HCEC 1CT (cell line): ENCODE measurements at places on chromosomes 16 and 17.

GRCh38 chr16:25419681-25420080 lies 162.0 kb upstream of the ZKSCAN2 start:
- no peak for DNase-seq

- no peak for DNase-seq
Measured at GRCh38 chr16:57635266-57636097, 7.1 kb downstream of the ADGRG1 start.

GRCh38 chr16:66950971-66951790 lies 9.9 kb upstream of the CES3 start:
- DNase-seq, result no peak

GRCh38 chr16:84082835-84083569 lies 33.7 kb downstream of the MBTPS1 start:
- no peak for DNase-seq

- no peak for DNase-seq
Measured at GRCh38 chr17:34885076-34885475, 76.2 kb downstream of the CCT6B start.

GRCh38 chr16:67283039-67283825 lies 3.9 kb downstream of the PLEKHG4 start:
- peak; percentile 38 for DNase-seq

GRCh38 chr16:80554033-80554432 lies 13.2 kb downstream of the DYNLRB2 start:
- no peak for DNase-seq

GRCh38 chr17:78259192-78259554 lies 27.7 kb downstream of the TMEM235 start:
- no peak for DNase-seq

DNA sequence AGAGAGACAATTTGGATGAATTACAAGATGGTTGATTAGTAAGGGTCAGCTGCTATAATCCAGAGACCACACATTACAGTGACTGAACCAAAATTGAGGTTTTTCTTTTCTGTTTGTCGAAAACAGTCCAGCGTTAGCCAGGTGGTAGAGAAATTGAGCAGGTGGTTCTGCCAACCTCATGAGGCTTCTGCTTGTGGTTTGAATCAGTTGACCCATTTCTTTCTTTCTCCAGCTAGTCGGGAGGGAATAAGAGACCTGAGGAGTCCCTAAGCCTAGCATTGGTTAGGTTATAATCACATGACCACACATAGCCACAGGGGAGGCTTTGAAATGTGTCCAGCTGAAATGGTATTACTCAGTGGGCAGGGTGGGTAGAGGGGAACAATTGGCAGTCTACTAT lies 504.6 kb downstream of the HS3ST4 start:
- DNase-seq, result no peak

GRCh38 chr17:41648411-41649195 lies 24.2 kb upstream of the KRT17 start:
- peak; percentile 71 for DNase-seq

DNA sequence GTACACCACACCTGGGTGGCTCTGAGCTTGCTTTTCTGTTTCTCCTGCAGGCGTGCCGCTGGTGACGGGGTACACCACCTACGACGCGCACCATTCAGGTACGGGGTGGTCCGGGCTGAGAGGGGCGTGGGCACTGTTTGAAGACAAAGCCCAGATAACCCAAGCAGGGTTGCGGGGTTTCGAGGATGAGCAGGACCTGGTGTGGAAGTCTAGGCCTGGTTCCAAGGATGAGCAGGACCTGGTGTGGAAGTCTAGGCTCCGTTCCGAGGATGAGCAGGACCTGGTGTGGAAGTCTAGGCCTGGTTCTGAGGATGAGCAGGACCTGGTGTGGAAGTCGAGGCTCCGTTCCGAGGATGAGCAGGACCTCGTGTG lies 15.4 kb downstream of the IRF8 start:
- DNase-seq, result no peak

DNA sequence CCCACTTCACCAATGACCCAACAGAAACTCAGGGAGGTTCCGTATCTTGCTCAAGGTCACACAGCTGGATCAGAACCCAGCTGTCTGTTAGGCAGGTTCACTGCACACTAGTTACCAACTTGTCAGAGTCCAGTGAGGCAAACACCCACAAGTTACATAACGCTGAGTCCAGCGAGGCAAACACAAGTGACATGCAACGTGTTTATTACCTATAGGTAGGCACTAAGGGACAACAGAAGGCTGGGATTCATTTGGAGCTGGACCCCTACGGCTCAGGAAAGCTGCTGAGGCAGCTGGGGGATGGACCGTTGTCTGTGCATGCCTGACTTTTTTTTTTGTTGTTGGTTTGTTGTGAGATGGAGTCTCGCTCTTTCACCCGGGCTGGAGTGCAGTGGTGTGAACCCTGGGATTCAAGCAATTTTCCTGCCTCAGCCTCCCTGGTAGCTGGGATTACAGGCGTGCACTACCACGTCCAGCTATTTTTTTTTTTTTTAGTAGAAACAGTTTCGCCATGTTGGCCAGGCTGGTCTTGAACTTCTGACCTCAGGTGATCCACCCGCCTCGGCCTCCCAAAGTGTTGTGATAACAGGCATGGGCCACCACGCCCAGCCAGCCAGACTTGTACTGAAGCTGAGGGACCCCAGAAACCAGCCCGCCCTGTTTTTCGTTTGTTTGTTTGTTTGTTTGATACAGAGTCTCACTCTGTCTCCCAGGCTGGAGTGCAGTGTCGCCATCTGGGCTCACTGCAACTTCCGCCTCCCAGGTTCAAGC lies 1.9 kb upstream of the RSAD1 start:
- DNase-seq, result no peak

DNA sequence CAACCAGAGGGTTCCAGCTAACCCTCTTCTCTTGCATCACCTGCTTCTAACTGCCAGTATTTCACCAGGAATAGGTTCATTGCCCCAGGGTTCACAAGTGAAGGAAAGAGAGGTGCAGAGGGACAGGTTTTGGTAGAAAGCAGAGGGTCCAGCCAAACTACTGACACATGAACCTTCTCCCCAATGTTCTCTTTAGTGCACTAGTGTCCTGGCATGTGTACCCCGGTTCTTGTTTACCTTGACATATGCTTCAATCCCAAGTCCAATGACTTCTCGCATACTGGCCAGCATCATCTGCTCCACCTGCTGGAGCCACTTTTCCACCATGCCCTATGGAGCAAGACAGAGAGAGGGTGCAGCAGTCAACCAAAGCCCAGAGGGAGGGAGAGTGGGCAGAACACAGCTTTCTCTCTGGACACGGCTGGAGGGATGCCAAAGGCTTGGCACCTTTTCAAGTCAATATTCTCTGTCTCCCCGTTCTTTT lies 90.6 kb downstream of the DNAH3 start:
- no peak for DNase-seq

DNA sequence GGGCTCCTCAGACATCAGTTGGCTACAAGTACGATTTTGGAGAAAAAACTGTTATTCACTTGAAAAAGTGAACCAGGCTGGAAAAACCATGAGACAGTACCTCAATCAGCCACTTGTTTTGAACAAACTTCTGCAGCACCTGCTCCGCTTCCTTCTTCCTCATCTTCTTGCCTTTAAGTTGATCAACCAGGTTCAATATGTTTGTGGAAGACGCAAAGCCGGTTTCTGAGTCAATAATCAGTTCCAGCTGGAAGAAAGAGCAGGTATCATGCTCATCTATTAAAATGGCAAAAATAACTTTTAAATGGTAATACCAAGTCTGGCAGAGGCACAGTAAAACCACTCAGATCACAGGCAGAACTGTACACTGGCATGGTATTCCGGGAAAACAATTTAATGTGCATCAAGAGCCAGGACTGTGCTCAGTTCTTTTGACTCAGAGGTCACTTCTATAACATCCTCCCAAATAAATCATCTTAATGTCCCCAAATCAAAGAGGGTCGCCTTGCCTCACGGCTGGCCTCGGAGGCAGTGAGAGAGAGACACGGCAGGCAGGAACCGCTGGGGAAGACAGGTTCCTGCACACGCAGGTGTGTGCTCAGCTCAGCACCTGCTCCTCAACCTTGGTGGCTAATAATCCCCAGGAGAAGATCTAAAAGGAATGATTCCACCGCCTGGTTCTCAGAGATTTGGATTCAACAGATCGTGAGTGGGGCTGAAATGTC lies 29.7 kb downstream of the KDM8 start:
- no peak for DNase-seq

DNA sequence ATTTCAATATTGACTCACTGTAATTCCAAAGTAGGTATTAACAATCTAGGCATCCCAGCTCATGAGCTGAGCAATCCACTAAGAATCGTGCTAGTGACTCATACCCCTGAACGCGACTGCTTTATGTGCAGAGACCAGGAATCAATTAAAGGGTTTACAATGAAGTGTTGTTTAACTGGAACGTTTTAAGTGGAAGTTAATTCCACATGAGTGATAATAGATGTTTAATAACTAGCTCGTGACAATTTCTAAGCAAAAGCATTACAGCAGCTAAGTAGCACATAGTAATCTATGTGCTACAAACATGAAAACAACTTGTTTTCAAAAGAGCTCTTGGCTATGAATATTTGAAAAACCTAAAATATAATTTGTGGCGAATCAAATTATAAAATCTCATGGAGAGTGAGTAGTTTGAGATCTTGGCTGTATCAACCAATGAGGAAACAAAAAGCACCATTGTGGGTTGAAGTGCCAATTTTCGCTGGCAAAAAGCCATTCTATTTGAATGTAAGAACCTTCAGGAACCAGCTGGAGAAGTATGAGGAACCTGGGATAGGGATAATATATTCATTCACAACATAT lies 9.4 kb downstream of the GJC1 start:
- DNase-seq, result peak; percentile 97

- DNase-seq, result no peak
Measured at GRCh38 chr17:74566132-74566753, 1.1 kb downstream of the CD300H start.

DNA sequence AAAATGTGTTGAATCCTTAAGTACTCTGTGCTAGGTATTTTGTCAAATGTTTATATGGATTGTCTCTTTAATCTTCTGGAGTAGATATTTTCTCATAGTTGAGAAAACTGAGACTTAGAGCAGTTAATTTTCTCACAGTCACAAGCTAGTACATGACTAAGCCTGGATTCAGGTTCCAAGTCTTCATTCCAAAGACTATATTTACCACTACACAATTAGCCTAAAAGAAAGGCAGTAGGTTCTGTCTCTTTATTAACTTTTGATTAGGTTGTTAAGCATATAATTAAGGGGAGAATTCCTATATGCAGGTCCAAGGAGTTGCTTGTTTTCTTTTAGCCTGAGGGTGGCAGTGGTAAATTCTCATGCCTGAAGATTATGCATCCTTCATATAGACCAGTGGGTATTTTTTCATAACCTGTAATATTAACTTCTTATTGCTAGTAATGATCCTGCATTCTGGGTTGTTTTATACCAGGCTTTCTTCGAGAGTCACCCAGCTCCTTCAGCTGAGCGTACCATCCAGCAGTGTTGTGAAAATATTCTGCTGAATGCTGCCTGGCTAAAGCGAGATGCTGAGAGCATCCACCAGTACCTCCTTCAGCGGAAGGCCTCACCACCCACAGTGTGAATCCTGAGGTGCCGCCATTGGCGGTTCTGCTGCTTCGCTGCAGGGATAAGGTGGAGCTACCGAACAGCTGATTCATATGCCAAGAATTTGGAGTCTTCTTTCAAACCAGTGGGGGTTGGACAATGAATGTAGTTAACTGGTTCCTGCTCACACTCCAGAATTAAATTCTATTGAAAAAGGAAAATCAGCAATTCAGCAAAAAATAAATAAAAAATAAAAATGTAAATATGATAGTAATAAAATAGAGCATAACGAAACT lies 28.2 kb upstream of the KPNB1 start:
- DNase-seq, result peak; percentile 92

DNA sequence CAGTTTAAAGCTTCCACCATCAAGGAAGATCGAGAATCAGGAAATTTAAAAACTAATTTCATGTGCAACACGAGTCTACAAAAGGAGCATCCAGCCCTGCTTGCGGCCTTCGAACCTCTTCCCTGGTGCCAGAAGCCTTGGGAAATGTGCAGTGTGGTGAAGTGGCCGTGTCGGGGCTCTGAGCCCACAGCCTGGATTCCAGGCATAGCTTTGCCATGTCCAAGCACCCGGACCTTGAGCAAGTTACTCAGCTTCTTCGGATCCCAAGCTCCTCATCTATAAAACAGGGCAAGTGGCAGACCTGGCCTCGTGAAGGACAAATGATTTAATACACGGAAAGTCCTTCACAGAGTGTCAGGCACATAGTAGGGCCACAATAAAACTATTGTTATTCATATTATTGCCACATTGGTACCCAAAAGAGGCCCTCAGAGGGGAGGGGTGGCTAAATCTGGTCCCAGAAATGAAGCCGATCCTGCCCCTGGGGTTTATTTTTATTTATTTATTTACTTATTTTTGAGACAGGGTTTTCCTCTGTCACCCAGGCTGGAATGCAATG lies 34.8 kb downstream of the COTL1 start:
- DNase-seq, result no peak

GRCh38 chr17:79305768-79306423 lies 231.3 kb downstream of the ENGASE start:
- DNase-seq, result no peak

- DNase-seq, result no peak
Measured at GRCh38 chr16:65888201-65888600, 478.3 kb upstream of the CDH5 start.

GRCh38 chr16:84742641-84743092 lies 42.9 kb downstream of the USP10 start:
- no peak for DNase-seq

DNA sequence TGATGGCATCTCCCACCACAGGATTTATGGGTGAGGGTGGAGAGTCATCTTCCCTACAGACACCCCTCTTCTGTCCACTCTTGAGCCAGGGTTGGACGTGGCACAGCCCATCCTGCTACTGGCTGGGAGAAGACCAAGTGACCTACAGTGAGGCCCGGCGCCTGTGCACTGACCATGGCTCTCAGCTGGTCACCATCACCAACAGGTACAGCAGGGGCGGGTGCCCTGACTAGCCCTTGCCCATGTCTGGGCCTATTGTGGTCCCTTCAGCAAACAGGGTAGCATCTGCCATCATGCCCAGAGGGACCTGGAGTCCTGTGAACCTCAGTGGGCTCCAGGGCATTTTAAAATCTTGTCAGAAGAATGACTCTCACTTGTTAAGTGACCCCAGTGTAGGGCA lies 48.2 kb downstream of the MRC2 start:
- DNase-seq, result no peak

GRCh38 chr16:88570691-88571092 lies 489 bp downstream of the ZC3H18 start:
- DNase-seq, result peak; percentile 12

DNA sequence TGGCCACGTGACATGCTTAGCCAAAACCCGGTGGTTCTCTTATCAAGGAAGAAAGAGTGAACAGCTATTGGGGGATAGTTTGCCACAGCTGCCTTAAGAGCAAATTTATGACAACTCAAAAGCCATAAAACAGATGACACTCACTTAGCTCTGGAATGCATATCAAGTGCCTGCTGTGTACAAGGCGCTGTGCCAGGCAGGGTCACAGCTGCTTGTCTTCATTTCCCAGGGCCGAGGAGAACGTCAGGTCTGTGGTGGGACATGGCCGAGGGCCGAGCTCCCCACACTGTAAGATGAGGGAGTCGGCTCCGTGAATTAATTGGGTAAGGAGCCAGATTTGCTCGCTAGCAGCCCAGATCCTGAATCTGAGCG lies 14.0 kb downstream of the EEF2K start:
- no peak for DNase-seq
